ENCODE measurements at places on chromosomes 2 and 18.

- no peak for DNase-seq
These were observed 356.1 kb downstream of the LRATD1 start for GRCh38 chr2:14988600-14988999.

DNA sequence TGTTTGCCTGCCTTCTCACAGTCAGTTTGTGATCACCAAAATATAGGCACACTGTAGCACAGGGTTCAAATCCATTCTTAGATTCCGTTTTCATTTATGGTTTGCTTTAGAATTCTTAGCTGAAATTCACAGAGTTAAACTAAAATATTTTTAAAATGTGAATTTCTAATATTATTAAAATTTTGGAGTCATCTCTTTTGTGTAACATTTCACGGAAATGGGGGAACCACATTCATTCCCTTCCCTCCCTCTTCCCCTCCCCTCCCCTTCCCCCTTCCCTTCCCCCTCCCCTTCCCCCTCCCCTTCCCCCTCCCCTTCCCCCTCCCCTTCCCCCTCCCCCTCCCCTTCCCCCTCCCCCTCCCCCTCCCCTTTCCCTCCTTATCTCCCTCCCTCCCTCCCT, 11.4 kb upstream of the LDAH start:
- no peak for DNase-seq

- DNase-seq, result no peak
These were observed 21.0 kb upstream of the GPR75 start for GRCh38 chr2:53880756-53881155.

- DNase-seq, result no peak
These were observed 531.9 kb downstream of the IRS1 start for GRCh38 chr2:226267516-226268289.

GRCh38 chr2:55141572-55142413, 90.3 kb downstream of the CLHC1 start:
- DNase-seq, result no peak

- DNase-seq, result no peak
These were observed 648.9 kb downstream of the TDRD15 start for GRCh38 chr2:21772624-21773023.

DNA sequence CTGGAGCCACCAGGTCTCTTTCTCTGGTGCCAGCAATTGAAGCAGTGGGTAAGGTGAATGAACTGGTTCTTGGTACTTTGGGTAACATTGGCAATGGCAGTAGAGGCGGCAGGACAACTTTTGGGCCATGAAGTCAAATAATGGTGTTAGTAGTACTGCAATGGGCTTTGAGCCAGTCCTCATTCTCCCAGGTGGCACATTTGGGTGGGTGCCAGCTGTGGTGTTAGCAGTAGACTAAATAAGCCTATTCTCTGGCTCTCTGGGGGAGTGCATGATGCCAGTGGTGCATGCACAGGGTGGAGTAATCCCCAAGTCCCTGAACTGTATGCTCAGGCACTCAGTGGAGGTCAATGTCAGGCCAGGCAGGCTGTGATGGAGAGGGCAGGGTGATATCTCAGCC, 120.2 kb upstream of the LRRTM4 start:
- no peak for DNase-seq

DNA sequence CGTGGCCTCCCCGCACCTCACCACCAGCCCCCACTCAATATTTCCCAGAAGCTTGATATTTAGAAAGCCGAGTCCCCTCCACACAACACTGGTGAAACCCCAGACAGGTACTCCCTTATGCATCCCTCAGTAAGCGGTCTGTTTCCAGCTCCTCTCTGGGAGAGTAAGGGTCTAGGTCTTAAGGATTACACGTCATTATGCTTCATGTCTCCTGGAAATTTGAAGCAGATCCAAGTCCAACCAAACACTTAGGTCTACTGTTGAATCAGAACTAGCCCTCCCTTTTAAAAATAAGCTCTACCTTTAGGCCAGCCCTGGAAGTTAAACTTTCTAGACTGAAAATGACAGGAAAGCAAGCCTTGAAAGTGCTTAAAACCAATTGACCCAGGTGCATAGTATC, 1.5 kb upstream of the OST4 start:
- no peak for DNase-seq

- no peak for DNase-seq
These were observed 226.8 kb upstream of the TPO start for GRCh38 chr2:1186421-1186820.

DNA sequence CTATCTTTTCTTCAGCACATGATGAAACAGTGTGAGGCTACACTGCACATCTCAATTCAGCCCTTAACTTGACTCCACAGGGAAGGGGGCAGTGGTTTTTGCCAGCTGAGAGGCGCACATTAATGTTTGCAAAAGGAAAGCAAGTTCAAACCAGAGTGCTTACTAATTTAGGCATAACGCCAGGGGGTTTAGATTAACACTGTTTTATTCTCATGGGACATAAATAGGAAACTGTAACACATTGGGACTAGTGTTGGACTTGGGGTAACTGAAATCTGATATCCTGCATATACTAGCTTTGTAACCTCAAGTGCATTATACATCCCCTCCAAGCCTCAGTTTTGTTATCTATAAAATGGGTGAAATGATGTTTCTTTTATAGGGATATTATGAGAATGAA, 821.2 kb upstream of the ID2 start:
- no peak for DNase-seq

GRCh38 chr2:195445639-195446038, 211.4 kb upstream of the SLC39A10 start:
- DNase-seq, result no peak

GRCh38 chr18:70376914-70377258, 88.0 kb downstream of the SOCS6 start:
- no peak for DNase-seq

GRCh38 chr2:121480826-121481225, 49.9 kb upstream of the RNU4ATAC start:
- DNase-seq, result no peak

Data from CMK (cell line).